ENCODE measurements at places on chromosomes 16 and 17. TPM values are rescaled to one million over a fixed set of nuclear protein-coding genes. Genes with fewer than 3 reads are reported as not detected.

GRCh38 chr16:20613481-20614185 is 37.5 kb upstream of the ACSM2B start:
- no peak for DNase-seq

GRCh38 chr16:31082368-31083045 is 6.2 kb downstream of the PRSS53 start:
- DNase-seq, result no peak

GRCh38 chr16:26830428-26831127 is 236.1 kb upstream of the C16orf82 start:
- no peak for DNase-seq

GRCh38 chr16:84836234-84836647 is 16.5 kb downstream of the CRISPLD2 start:
- DNase-seq, result no peak

- no peak for DNase-seq
Observed at GRCh38 chr17:53626286-53626685, 196.4 kb upstream of the KIF2B start.

- DNase-seq, result no peak
Observed at GRCh38 chr17:76079956-76080767, 1.2 kb downstream of the ZACN start.

DNA sequence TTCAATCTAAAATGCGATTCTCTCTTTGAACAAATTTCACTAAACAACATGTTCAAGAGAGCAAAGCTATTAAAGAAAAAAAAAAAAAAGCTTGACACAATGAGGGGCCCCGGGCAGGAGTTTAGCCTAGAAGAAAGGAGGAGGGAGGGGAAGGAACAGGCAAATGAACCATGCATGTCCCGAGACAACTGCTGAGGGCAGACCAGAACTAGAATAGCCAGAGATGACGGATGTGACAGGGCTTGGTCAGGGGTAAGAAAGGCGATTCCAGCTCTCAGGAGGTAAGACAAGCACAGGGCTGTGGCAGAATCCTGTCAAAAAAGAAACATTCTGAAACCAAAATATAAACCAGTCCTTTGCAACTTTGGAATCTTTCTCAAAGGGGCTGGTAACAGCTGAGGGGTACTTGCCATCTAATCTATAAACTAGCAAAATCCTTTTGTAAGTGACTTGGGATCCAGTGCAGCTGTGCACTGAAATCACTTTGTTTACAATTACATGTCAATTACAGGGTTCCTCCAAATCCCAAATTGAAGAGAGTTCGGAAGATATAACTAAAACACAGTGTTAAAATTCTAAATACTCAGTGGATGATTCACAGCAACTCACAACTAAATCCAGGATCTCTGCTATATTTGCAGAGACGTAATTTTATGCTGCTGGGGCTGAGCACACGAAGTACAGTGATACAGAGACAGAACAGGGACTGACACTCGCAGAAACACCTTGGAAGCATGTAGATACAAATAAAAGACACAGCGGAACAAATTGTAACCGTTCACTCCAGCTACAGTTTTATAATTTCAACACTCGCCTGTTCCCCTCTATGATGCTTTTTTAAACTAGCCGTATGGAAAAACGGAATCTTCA is 567.4 kb upstream of the ZFHX3 start:
- DNase-seq, result no peak

GRCh38 chr16:12723681-12724080 is 80.0 kb downstream of the CPPED1 start:
- no peak for DNase-seq

- no peak for DNase-seq
Observed at GRCh38 chr17:59627770-59628171, 8.1 kb downstream of the CLTC start.

GRCh38 chr17:48269209-48269608 is 160.8 kb downstream of the SKAP1 start:
- DNase-seq, result no peak

DNA sequence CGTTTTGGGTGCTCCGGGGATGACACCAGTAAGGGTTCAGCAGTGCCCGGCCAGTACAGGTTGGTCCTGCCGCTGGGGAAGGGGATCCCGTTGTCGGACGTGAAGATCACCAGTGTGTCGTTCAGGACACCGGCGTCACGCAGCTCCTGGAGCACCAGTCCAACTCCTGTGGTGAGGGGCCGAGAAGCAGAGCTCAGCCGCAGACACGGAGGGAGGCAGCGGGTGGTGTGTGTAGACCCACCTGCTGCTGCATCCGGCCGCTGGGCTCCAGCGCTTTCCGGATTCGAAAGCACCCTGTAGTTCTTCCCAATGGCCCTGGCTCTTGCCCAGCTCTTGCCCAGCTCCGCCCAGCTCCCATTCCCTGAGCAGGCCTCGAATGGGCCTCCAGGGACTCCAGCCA is 8.0 kb downstream of the SGSH start:
- DNase-seq, result no peak

DNA sequence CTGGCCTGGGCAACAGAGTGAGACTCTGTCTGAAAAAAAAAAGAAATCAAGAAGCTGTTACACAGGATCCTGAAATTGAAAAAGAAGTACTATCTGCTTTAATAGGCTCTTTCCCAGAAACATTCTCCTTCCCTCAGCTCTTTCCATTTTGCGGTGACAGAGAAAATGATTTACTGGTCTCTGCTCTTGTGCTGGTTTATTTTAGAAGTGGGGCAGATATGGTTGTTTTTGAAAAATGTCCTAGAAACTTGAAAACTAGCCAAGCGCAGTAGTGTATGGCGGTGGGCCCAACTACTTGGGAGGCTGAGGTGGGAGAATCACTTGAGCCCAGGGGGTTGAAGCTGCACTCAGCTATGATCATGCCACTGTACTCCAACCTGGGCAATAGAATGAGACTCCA is 28.8 kb upstream of the TANGO6 start:
- DNase-seq, result no peak

DNA sequence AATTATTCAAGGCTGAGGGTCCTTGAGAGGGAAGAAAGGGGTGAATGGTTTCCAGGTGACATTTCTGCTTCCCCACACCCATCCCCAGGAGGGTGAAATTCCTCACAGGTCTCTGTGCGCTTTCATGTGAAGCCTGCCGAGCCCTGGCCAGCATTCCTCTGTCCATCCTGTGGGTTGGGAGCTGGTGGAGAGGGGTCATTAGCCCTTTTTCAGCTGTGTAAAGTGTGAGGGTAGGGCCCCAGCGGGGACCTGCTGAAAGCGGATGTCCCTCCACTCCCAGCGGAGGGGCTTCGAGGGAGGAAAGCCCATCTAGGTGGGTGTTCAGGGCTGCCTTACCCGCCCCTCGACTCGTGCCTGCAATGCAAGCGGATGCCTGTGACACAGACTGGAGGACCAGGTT is 53.3 kb upstream of the DLX4 start:
- no peak for DNase-seq

DNA sequence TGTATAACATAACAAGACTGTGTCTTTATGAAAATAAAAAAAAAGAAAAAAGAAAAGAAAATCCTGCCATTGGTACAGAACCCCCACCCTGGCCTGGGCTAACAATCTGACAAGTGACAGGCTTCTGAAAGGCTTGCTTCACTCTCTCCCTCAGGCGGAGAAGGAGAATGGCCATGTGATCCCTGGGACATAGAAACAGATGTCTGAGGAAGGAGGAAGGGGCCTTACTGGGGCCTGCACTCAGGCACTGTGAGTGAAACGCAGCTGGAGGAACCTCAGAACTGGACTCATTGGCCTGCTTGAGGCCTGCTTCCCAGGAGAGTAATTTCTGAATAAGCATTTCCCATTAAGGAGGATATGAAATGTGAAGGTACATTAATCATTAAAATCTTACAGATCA is 17.5 kb downstream of the MAP3K14 start:
- no peak for DNase-seq

- DNase-seq, result peak; percentile 64
Observed at GRCh38 chr16:68356249-68356918, 45.6 kb downstream of the PRMT7 start.

Gene MT1E
- polyA plus RNA-seq, result 40.4 TPM

Gene ACAP1
- 274 TPM for polyA plus RNA-seq

Gene HASPIN
- polyA plus RNA-seq, result 0.09 TPM

Gene LGALS9B
- polyA plus RNA-seq, result not detected

Gene RDM1
- polyA plus RNA-seq, result 2.8 TPM

Gene PRCD
- 1.2 TPM for polyA plus RNA-seq

Gene TSPAN10
- polyA plus RNA-seq, result 0.49 TPM

Gene TMEM238L
- polyA plus RNA-seq, result not detected

Gene QPRT
- 0.74 TPM for polyA plus RNA-seq

Gene SOX9
- polyA plus RNA-seq, result not detected

All from CD8-positive, alpha-beta memory T cell (primary cell).